Renal cortical epithelial cell (primary cell): ENCODE measurements at places on chromosomes 12 and 14. TPM values are rescaled to one million over a fixed set of nuclear protein-coding genes. Genes with fewer than 3 reads are reported as not detected.

- peak; percentile 71 for DNase-seq
Observed at GRCh38 chr12:97308576-97309198, 153.9 kb upstream of the RMST start.

GRCh38 chr12:132137483-132138125 lies 6.5 kb downstream of the DDX51 start:
- DNase-seq = no peak

The HOXC10 gene
- 1.6 and 15.3 TPM in 2 replicates for total RNA-seq

The ENO2 gene
- total RNA-seq = 14.1 and 41.3 TPM in 2 replicates

DNA sequence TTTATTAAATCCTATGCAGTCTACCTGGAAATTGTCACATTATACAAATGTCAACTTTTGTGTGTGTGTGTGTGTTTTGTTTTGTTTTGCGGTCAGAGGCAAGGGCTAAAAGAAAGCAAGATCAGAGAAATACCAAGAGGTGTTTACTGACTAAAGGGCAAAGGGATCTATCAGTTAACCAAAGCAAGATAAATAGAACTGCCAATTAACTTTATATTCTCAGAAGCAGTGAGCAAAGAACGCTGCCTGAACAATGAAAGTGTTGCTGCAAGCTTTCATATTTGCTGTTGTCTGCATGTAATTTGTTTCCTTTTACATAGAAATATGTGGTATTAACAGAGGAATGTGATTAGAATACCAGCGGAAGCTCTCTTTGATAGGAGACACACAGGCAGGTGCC lies 30.9 kb downstream of the CCDC60 start:
- no peak for DNase-seq

GRCh38 chr12:31822761-31823160 lies 93.9 kb upstream of the AMN1 start:
- no peak for DNase-seq

The AMN gene
- 1.4 and 2.5 TPM in 2 replicates for total RNA-seq

DNA sequence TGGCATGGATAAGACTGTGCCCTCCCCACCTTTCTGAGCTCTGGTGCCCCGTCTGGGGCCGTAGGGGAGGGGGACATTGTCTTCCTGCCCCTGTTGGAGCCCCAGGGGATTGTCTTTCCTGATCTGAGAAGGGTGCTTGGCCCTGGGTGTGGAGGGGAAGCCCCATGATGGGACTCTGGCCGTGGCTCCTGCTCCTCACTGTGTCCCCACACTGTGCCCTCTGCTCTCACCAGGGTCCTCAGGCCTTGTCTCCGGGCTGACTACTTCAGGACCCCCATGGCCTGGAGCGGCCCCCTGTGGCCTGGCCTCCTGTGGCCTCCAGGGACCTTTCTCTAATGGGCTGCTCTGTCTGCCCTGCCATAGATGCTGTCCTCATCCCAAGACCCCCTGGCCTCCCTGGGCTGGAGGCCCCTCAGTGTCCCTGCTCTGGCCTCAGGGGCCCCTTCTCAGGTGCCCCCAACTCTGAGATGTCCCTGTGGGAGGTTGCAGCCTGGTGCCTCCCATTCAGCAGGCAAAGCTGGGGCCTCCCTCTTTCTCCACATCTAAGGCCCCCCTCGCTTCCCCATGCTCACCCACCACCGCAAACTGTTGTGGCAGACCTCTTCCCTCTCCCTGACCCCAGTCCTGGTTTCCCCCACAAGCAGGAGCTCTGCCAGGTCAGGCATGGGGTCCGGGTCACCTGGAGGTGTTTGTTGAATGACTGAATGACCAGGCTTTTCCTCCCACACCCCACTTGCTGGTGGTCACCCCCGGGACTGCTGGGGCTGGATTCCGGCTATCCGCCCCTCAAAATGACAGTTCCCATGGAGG lies 4.0 kb downstream of the KIF26A start:
- no peak for DNase-seq

- peak; percentile 87 for DNase-seq
Observed at GRCh38 chr14:24816011-24816928, 182.3 kb upstream of the GZMB start.

The TRHDE gene
- 17.5 and 30.6 TPM in 2 replicates for total RNA-seq

The BDKRB1 gene
- 0.10 TPM in 1 of 2 replicates, not detected in the other for total RNA-seq

DNA sequence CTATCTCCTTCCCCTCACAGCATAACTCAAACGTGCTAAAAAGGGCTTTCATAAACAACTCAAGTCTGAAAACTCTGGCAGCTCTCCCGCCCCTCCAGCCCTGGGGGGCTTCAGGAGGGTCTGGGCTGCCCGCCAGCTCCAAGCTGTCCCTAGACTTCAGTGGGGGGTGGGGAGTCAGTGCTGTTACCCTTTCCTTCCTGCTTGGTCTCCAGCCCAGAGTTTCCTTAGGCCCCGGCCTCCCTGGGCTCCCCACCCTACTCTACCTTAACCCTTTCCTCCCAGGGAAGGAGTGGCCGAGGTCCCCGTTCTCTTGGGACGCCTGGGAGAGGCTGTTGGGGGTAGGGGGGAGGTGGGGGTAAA lies 530 bp upstream of the NYNRIN start:
- no peak for DNase-seq

- peak; percentile 41 for DNase-seq
Observed at GRCh38 chr12:3820122-3820521, 53.1 kb downstream of the PARP11 start.

DNA sequence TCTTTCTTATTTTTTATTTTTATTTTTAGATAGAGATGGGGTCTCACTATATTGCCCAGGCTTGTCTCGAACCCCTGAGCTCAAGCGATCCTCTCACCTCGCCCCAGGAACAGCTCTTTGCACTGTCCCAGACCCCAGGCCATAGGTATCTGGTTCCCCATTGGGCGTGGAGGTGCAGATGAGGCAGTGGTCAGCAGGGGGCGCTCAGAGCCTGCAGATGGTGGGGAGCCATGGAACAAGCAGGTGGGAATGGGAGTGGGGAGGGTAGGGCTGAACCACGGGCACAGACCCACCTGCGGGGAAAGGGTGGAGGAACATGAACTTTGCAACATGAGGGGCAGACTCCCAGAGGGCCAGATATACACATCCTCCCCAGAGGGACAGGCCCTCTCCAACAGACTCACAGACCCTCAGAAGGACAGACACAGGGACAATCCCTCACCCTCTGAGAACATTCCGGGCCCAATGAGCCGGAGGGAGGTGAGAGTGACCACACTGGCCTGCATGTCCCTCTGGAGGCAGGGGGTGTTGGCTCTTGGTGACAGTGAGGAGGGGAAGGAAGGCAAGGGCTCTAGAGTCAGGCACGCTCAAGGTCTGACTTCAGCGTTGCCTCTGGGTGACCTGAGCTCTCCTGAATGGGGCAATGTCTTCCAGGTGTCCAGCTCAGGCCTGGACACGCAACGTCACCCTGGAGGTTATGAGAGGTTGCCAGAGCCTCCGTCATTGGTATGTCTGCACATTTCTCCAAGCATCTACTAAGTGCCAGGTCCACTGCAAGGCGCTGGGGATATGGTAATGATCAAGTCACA lies 34.9 kb downstream of the KRT80 start:
- DNase-seq = no peak
